ENCODE measurements at places on chromosomes 7 and 10.
A peak's percentile ranks its signal among the peaks of the same experiment; 100 is the strongest.

- no peak for DNase-seq
Measured at GRCh38 chr10:20931156-20931795, 34.2 kb upstream of the NEBL start.

DNA sequence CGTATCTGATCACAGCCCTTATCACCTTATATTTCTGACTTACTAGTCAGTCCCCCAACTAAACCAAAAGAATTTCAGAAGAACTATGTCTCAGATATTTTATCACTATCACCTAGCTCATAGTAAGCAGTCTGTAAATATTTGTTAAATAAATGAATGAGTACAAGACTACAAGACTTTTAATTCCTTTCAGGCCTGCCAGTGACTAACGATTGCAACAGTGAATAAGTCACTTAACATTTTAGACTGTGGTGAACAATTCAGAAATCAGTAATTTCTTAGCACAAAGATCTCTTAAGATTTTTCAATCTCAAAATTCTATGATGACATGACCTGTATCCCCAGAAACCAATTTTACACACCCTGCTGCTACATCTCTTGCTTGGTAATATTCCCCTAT is 162.2 kb downstream of the IMMP2L start:
- peak; percentile 83 for DNase-seq

DNA sequence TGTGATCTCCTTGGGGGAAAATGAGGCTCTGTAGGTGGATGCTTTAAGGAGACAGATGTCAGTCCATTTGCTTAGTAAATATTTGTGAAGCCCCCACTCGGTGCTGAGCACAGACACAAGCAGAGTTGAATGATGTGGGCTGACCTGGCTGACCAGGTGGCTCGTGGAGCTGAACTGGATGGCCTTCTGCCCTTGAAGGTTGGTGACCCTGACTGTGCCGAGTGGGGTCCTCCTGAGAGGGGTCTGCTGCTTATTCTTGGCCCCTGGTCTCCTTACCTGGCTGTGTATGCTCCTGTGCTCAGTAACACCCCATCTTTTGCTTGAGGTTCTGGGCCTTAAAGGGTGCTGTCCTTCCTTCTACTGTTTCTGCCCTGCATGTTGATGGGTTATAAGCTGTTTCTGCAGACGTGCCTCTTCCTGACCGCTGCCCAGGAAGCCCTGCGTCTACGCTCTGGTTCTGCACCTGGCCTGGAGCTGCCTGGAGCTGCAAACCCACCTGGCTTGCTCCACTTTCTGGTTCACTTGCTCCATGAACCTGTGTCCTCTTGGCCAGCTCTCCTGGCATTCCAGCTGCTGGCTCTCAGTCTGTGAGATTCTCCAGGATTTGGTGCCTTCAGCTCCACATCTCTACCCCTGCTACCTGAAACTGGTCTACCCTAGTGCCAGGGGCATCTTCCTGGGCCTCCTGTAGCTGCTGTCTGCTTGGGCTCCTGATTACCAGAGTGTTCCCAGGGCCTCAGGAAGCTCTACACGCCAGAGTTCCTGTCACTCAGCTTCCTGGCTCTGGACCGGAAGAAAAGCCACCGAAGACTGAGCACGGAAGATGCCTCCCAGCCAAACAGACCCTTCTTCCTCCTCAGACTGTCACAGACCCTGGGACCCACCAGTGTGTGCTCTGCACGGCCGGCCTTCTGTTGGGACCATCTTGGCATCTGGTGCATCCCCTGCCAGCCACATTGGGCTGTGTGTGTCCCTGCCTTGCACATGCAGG is 76.5 kb downstream of the ADCY1 start:
- no peak for DNase-seq

- DNase-seq, result peak; percentile 84
Measured at GRCh38 chr10:46516660-46517416, 39.6 kb downstream of the GPRIN2 start.

DNA sequence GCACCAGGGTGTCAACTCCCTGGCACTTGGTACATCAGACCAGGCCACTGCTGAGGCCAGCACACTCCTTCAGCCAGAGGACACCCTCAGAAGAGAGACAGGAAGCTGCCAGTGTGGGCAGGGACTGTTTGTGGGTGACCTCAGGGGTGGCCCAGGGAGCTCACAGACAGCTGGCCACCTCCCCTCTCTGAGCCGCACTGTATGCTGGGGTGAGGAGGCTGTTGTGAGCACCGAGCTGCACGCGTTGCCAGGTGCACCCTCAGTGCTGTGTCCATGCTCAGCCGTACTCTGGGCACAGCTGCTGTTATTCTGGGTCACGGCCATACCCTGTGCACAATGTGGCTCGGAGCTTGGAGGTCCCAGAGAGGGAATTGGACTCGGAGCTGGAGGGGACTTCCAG is 61.5 kb upstream of the NANOS1 start:
- no peak for DNase-seq

DNA sequence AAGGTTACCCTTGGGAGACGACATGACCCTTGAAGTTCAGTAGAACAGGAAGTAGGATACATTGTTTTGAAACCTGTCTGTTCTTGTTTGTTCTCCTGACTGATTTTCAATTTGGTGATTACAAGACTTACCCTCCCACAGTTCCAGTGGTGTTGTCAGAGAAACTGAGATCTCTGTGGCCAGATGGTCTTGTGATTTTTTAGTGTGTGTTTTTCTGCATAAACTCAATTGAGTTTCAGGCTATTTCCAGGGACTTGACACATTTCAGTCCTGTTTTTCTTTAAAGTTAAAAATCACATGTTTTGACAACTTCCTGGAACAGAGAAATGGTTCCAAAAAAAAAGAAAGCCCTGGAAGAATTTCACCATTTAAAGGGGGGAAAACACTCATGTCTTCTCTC is 22.3 kb downstream of the PIK3CG start:
- DNase-seq, result no peak

DNA sequence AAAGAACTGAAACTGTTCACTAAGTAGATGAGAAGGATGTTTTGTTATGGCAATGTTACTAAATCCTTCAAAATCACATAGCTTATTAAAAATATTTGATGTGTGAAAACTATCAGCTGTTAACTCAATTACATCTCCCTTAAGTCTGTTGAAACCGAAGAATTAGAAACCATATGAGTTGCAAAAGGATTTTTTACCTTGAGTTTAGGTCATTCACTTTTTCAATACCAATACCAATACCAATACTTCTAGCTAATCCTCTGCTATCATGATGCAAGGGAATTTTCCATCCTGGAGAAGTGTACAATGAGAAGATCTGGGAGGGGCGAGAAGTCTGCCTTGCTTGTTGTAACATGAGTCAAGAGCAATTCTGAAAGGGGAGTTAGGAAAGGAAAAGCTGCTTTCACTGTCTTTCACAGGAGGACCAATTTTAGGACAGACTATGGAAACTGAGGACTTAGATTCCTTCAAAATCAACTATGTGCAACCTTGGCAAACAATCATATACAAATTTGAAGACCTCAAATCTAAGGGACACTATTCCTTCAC is 199.7 kb downstream of the IMMP2L start:
- no peak for DNase-seq

DNA sequence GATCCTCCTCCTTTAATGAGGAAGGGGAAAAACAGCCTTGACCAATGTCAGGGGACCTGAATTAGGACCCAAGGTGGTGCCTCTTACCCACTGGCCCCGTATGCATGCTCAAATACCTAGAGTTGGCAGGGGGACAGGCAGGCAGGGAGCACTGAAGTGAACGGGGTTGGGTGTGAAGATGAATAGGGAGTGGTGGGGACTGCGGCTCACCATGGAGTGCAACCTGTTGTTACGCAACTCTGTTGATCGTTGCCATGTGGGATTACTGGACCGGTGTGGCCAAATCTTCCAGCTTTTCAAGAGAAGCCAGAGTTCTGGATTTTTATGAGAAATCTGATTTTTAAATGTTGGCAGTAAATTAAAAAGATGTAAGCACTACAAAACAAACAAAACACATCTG is 48.1 kb downstream of the TLL2 start:
- DNase-seq, result no peak

- no peak for DNase-seq
Measured at GRCh38 chr10:28862219-28862618, 184.9 kb downstream of the BAMBI start.
